ENCODE measurements at places on chromosomes 2 and 18.
A peak's percentile ranks its signal among the peaks of the same experiment; 100 is the strongest.

- DNase-seq, result no peak
Measured at GRCh38 chr2:233092432-233093165, 32.5 kb downstream of the INPP5D start.

GRCh38 chr2:231717281-231718171 is 9.2 kb downstream of the PTMA start:
- DNase-seq, result peak; percentile 26

GRCh38 chr2:128498086-128498485 is 179.4 kb upstream of the HS6ST1 start:
- DNase-seq, result no peak

DNA sequence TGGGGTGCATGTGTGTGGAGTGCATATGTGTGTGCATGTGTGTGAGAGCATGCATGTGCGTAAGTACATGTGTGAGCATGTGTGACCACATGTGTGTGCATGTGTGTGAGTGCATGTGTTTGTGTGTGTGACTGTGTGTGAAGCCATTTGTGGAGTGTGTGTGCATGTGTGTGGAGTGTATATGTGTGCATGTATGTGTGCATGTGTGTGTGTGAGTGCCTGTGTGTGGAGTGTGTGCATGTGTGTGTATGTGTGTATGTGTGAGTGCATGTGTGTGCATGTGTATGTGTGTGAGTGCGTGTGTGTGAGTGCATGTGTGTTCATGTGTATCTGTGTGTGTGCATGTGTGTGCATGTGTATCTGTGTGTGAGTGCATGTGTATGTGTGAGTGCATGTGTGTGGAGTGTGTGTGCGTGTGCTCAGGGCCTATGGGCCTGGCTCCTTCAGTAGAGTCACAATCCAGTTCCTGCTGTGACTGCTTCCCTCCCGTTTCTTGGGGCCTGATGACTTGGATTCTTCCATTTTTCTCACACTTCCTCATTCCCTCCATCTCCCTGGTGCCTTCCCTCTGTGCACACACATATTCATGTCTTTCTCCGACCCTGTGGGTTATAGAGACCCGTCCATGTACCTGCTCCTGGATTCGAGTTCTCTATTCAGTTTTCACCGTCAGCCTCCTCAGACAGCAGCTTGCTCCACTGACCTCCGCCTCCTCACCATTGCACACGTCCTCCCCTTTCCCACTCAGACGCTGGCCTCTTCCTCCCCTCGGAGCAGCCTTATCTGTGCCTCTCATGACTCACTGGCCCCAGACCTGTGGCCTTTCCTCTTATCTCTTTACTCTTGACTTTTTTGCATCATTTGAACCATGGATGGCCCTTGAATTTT is 25.2 kb downstream of the TOGARAM2 start:
- DNase-seq, result no peak

GRCh38 chr2:42329736-42330135 is 31.3 kb downstream of the COX7A2L start:
- no peak for DNase-seq

GRCh38 chr2:187233811-187234210 is 214.2 kb downstream of the CALCRL start:
- no peak for DNase-seq

- no peak for DNase-seq
Measured at GRCh38 chr18:52222211-52222610, 117.8 kb upstream of the DCC start.
